ENCODE measurements at places on chromosomes 12 and 14. TPM values are rescaled to one million over a fixed set of nuclear protein-coding genes. Genes with fewer than 3 reads are reported as not detected.
A peak's percentile ranks its signal among the peaks of the same experiment; 100 is the strongest.

The GPR65 gene
- 0.09 TPM for polyA plus RNA-seq

The RNFT2 gene
- polyA plus RNA-seq, result 1.2 TPM

DNA sequence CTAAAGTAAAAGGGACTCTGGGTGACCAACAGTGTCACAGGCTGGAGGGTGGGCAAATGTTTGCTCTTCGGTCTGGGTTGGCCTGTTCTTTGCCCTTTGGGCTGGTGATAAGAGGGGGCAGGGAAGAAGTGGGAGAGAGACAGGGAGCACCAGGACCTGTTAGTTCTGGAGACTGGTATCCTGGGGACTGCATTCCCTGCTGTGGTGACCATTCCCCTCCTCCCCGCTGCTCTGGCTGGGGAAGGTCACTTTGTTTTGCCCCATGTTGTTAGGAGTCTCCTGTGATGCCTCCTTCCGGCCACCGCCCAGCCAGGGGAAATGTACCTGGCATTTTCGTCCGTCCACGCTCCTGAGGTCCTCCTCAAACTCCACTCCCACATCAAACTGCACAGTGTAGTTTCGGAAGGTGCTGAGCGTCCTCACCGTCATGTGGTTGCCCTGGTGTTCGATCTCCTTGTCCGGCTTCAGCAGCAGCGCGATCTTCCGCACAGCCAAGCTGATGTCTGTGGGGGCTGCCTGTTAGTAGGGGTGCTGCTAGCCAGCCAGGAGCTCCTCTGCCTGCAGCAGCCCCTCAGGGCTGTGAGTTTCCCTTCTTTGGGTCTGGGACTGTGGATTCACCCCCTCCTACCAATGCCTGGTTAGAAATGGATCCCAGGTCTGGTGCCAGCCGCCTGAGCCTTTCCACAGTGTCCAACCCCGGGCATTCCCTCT is 618 bp downstream of the RBP5 start:
- DNase-seq, result no peak

GRCh38 chr14:92625213-92625612 is 111.6 kb downstream of the RIN3 start:
- peak; percentile 94 for DNase-seq

The STAB2 gene
- polyA plus RNA-seq, result not detected

DNA sequence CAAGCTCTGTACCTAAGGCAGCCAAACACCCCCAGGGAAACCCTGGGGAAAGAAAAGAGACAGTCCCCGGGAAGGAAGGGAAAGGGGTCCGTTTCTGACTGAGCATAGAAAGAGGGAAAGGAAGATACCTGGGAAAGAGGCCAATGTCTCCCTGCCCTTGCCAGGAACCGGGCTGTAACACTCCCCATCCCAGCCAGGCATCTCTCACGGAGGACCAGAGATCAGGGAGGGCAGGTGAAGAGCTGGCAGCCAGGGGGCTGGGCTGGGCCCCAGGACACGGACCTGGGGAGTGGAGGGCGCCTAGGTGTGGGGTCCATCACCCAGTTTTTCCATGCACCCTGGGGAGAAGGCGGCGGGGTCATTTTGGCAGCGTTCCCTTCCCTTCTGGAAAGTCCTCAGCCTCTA is 18.9 kb upstream of the PLEKHH1 start:
- DNase-seq, result no peak

The RTN1 gene
- polyA plus RNA-seq, result 0.36 TPM

DNA sequence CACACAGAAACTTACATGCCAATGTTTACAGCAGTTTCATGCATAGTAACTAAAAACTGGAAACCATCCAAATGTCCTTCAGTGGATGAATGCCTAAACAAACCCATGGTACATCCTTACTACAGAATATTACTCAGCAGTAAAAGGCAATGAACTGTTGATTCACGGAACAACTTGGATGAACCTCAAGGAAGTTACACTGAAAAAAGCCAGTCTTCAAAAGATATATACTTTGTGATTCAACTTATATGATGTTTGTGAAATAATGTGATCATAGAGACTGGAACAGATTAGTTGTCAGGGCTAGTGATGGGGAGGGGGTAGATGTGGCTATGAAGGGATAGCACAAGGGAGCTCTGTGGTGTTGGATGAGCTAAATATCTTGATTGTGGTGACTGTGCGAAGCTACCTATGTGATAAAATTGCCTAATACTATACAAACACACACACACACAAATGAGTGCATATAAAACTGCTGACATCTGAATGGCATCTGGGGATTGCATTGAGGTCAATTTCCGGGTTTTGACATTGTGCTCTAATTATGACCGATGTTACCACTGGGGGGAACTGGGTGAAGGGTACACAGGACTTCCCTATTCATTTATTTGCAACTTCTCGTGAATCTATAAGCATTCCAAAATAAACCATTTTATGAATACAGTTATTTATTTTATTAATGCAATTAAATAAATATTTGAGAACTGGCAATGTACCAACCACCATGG is 94.3 kb downstream of the RIN3 start:
- DNase-seq, result no peak

The MRPL51 gene
- polyA plus RNA-seq, result 117 TPM

DNA sequence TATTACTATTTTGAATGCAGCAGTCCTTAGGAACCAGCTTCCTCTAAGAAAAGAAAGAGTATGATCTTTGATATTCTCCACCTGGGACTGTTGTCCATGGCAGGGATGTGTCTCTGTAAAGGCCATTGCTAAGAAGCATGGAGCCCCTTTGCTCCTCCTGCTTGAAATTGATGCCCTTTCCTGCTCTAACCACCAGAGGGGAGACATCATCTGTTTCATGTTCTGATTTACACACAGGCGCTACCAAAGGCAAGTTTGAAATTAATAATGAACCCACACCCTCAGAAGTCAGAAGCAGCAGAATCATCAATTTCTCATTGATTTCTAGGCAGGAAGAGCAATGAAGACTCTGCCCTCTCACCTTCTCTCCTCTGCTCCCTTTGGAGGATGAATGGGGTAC is 253.8 kb downstream of the RMST start:
- DNase-seq, result no peak

DNA sequence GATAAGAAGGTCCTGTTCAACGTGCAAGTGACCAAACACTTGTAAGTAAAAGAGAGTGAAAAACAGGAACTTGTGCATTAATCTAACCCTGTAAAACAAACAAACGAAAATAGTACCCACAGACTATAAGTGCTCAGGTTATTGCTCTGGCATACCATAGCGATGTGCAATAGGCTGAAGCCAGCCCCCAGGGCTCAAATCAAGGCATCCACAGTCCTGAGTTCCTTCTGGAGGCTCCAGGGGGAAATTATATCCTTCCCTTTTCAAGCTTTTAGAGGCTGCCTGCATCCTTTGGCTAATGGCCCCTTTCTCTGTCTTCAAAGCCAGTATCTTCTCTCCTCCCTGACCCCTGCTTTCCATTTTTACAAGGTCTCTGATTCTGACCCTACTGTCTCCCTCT is 8.1 kb upstream of the CMAS start:
- no peak for DNase-seq

The KRT4 gene
- polyA plus RNA-seq, result 0.06 TPM

The AQP2 gene
- polyA plus RNA-seq, result not detected

- DNase-seq, result no peak
These were observed 200.2 kb upstream of the RBM19 start for GRCh38 chr12:114166362-114166761.

DNA sequence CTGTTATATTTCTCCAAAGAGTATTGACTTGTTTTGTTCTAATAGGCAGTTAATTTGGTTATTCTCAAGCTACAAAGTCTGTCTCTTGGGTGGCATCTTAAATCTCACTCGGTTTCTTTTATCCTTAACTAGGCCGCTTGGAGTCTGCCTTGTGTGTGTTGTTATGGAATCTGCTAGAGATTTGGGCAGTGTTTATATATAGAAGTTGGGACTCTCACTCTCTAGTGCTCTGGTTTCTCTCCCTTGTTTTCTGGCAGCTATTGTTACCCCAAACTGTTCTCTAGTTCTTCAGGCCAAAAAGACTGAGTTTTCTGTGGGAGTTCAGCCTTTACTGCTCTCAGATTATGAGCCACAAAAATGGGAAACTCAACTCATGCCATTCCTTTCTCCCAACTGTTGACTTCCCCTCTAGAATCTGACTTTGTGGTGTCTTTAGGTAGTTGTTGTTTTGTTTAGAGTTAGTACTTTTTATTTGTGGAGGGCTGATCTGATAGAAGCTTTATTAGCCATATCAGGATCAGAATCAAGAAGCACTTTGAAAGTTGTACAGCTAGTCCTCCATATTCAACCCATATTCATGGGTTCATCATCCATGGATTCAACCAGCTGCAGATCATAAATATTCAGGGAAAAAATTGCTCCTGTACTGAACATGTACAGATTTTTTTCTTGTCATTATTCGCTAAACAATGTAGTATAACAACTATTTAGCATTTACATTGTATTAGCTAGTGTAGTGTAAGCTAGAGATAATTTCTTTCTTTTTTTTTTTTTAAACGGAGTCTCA is 11.2 kb downstream of the PSMA6 start:
- DNase-seq, result no peak

The SYT1 gene
- 1.3 TPM for polyA plus RNA-seq

DNA sequence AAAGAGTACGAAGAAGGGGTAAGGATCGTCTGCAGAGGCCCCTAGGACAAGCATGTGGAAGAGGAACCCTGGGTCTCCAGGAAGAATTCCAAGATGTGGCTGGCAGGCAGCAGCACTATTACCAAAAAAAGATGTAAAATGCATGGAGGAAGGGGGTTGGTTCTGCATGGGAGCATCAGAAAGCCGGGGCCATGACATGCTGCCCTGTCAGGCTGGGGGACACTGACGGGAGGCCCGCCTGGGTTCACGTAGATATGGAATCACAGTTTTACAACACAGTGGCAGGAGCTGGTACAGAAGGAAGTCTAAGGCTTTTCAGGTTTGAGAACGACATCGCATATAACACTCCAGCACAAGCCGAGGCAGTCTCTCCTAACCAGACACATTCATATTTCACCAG is 150.0 kb upstream of the GSC start:
- no peak for DNase-seq

The LHX5 gene
- polyA plus RNA-seq, result not detected

The HPD gene
- polyA plus RNA-seq, result not detected

The ACOT4 gene
- 0.67 TPM for polyA plus RNA-seq

DNA sequence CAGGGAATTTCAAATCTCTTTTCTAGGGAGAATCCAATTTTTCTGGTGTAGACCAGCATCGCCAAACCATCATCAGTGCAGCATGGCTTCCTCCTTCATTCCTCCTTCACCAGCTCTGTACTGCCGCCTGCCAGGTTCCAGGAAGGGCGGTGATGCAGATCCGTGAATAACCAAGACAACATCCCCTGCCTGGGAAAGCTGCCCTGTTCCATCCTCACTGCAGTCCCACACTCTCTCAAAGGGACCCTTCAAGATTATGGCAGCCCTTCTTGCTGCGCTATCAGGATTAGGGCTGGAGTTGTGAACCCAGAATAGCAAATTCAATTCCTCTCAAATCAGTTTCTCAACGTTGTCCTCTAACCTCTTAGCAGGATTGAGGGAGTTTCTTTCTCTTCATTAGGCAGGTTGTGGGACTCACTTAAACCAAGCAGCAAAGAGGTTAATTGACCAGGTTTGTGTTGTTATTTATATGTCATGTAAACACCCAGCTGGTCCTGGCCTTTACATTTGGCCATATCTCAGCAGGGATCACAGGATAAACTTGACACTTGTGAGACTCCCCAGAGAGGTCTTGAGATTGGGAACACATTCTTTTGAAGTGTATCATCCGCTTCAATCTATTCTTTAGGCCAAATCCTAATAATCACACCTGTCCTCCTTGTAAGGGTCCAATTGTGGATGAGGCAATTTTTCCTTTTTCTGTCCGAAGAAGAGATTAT is 26.2 kb downstream of the TMEM30B start:
- DNase-seq, result no peak

DNA sequence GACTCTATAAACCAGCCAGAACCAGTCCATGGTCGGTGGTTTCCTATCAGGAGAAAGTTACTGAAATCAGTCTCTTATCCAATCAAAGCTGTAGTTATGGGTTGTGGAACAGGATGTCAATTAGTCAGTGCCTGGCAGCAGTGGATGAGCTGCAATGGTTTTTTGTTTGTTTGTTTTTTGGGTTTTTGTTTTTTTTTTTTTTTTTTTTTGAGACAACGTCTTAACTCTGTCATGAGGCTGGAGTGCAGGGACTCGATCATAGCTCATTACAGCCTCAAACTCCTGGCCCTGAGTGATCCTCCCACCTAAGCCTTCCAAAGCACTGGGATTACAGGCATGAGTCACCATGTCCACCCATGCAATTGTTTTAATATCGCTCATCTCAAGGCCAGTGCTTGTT is 113.3 kb upstream of the CAND1 start:
- no peak for DNase-seq

- no peak for DNase-seq
These were observed 117.2 kb downstream of the PPM1H start for GRCh38 chr12:62817556-62818271.

The CD69 gene
- polyA plus RNA-seq, result not detected

GRCh38 chr14:103628684-103629502 is at the start of gene KLC1:
TSS of gene KLC1 (plus strand) at chr14:103629211. CDS start at chr14:103654565, 25,354 bp downstream.
- no peak for DNase-seq

The TAPBPL gene
- polyA plus RNA-seq, result 13.6 TPM

DNA sequence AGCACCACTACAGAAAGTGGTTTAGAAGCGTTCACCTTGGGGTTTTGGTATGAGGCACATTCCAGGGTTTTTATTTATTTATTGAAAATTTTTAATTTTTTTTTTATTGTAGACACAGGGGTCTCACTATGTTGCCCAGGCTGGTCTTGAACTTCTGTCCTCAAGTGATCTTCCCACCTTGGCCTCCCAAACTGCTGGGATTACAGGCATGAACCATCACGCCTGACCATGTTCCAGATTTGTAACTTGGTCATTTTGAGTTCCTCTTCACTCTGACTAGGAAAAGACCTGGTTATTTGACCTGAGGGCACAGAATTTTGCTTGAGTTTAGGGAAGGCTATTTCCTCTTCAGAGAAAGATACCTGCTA is 3.1 kb downstream of the MLEC start:
- DNase-seq, result no peak

DNA sequence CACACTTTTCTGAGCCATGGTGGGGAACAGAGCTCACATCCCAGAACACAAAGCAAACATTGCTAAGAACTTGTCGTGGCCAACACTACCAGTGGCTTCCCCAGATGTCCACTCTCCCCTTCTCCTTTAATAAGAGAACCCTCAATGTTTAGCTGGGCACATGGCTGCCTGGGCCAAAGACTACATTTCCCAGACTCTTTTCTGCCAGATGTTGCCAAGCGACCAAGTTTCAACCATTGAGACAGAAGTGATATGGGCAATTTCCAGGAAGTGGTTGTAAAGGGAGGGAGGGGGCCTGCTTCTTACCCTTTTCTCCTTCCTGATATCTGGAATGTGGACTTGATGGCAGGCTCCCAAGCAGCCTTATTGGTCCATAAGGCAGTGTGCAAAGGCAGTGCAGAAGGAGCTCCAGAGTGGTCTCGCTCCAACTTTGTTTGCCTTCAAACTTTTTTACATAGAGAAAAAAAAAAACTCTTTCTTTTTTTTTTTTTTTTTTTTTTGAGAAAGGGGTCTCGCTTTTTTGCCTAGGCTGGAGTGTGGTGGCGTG is 24.9 kb upstream of the JDP2 start:
- DNase-seq, result no peak

DNA sequence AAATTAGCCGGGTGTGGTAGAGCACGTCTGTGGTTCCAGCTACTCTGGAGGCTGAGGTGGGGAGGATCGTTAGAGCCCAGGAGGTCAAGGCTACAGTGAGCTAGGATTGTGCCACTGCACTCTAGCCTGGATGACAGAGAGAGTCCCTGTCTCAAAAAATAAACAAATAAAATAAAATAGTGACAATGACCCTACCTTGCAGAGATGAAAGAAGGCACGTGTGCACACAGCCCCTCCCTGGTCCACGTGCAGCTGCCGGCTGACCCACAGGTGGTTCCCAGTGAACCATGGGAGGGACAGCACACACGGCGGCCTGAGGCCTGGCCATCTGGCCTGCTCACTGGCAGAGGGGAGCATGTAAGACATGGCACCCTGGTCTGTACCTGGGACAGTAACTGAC is 4.7 kb downstream of the HHIPL1 start:
- no peak for DNase-seq
